ENCODE measurements at places on chromosomes 16 and 17.

DNA sequence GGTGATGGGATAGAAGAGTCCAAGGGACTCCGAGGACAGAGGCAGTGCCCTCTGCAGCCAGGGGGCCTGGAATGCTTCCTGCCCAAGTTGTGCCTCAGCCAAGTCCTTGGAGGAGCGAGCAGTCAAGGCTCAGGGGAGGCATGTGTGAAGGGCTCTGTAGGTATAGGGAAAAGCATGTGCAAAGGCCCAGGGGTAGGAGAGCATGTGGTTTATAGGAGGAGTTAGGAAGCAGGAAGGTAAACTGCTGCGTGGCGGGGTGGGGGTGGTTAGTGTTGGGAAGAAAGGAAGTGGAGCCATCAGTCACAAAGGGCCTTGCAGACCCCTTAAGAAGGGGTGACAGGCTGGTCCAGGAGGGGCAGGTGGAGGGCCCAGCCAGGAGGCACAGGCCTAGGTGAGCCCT is 7.2 kb downstream of the POLR3E start:
- no peak for DNase-seq

- no peak for DNase-seq
Observed at GRCh38 chr16:89007371-89008249, 30.6 kb upstream of the CBFA2T3 start.

DNA sequence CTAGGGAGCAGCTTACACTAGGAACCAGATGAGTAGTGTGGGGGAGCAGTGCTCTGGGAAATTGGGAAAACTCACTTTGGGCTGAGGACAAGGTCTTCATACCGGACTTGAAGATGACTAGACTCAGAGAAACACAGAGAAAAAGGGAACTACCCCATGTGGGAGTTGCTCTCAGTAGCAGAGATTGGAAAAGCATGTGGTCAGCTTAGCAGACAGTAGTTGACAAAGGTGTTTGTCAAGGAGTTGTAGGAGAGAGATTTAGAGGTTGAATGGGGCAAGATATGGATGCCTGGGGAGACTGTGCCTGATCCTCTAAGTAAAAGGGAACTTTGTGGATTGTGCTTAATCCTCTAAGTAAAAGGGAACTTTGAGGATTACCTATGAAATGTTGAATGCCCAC is 194.5 kb upstream of the COX10 start:
- DNase-seq = no peak

DNA sequence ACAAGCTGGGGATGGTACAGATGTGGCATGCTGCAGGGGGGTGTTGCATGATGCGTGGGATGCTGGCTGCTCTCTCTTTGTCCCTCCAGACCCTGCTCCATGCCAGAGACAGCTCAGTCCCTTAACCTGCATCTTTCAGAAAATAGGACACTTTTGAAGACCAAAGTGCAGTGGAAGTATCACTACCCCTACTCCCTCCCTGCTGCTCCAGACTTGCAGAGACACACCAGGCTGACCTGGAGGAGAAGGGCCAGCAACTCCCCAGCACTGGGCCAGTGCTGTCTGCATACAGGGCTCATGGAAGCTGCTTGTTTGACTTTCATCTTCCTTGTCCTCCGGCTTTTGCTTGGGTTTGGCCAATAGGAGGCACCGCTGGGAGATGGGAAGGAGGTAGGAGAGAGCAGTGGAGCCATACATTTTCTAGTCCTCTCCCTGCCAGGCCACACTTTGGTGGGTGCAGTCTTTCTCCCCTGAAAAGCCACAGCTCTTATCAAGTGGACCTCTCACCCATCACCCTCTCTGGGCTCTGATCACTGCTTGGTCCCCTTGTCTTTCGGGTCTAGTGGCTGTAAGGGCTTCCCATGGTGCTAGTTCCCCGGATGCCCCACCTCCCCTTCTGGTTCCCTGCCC is 46.1 kb upstream of the NKD1 start:
- no peak for DNase-seq
